ENCODE measurements at places on chromosomes 3 and 15.

GRCh38 chr3:39531066-39531465 is 63.6 kb downstream of the MOBP start:
- no peak for DNase-seq

- DNase-seq: no peak
Measured at GRCh38 chr15:101193120-101193644, 58.7 kb downstream of the CHSY1 start.

DNA sequence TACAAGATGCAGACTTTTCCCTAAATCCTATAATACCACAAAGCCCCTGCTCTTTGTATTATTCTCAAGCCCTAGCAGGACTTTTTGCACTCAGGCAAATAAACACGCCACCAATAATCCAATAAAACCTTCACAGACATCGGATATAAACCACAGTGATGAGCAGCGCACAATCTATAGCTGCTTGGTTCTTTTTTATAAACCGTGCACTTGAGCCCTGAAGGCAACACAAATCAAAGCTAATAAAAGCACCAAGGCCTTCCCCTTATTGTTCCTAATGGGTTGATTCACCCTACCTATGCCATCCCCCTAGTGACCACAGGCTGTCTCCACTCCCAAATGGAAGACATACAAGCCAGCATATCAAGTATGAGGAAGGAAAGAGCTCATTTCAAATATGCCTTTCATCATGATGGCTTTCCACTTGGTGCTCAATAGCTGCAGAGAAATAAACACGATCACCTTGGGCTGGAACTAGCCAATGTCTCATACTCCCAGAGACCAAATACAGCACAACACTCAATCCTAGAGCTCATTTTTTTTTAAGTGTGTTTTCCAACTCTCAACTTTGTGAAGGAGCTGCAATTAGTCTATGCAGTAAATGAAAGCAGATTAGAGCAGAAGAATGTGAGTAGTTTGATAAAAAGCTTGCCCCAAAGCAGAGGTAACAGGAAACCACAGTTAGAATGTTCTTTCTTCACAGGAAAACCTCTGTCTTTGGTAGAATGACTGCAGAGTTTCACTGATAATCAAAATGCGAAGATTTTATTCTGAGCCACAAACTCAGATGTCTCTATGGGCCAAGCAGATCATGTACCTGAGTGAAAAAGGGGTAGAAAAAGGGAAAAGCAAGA is 573.9 kb downstream of the AGBL1 start:
- DNase-seq: no peak

DNA sequence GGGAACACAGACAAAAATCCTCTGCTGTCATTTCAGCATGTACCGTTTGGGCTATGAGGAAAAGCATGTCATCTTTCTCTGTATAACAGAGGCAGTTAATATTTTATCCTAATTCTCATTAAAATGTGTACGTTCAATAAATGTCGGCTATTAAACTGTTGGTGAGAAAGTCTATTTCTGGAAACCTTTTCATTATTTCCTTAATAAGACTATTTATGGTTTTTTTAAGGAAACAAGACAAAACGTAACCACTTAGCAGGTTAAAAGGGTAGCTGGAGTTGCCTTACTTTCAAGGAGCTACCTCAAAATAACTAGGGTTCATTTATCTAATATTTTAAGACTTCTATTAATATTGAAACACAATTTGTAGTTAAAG is 1.8 kb upstream of the STT3B start:
- no peak for DNase-seq

- peak; percentile 22 for DNase-seq
Measured at GRCh38 chr3:172913911-172914655, 163.6 kb downstream of the ECT2 start.

DNA sequence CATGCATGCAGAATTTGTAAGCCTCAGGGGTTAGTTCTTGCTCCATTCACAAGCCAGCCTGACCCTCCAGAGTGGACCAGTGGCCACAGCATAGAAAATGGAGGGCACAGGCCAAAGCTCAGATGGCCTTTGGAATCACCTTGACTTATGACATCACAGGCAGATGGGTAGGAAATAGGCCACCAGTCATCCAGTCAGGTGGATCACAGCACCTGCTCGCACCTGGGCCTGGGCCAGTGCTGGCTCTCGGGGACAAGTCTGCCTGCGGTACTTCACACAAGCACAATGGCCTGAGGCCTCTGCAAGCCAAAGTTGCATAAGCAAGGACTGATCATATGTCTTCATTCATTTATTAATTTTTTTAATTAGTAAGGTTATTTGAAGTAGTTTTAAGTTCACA is 39.3 kb downstream of the PPCDC start:
- DNase-seq: no peak

- DNase-seq: peak; percentile 69
Measured at GRCh38 chr3:72309661-72310418, 524.9 kb upstream of the PROK2 start.

DNA sequence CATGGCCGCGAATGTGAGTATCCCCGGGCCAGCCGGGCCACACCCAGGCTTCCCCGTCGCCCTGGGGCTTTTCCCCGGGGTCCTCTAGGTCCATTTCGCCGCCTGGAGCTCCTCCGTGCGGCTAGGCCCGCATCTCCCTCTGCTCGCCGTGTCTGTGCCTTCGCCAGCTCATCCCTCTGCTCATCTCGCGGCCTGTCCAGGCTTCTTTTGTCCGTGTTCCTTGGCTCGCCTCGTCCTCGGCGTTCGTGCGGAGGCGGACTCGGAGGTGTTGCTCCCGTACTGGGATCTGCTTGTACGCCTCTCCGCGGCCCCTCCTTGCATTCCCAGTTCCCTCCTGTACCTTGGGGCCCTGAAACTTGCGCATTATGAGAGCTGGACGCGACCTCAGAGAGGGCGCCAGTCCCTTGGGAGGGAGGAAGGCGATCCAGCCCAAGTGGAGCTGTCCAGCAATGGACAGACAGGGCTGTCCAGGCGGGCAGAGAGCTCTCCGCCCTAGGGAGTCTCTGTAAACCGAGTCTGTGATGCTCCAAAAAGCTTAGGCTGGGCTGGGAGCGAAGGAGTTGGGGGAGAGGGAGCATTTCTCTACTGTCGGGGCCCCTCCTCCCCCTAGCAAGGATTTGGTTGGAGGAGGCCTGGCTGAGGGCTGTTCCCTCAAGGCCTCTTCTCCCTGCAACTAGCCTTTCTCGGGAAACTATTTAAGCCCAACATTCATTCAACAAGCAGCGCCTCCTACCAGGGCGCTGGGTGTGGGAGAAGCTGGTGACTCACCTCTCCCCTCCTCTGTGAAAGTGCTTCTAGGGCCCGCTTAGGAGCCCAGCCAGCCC is 553 bp downstream of the TMEM43 start:
- DNase-seq: no peak

GRCh38 chr3:27542476-27542875 is 58.3 kb upstream of the SLC4A7 start:
- no peak for DNase-seq

DNA sequence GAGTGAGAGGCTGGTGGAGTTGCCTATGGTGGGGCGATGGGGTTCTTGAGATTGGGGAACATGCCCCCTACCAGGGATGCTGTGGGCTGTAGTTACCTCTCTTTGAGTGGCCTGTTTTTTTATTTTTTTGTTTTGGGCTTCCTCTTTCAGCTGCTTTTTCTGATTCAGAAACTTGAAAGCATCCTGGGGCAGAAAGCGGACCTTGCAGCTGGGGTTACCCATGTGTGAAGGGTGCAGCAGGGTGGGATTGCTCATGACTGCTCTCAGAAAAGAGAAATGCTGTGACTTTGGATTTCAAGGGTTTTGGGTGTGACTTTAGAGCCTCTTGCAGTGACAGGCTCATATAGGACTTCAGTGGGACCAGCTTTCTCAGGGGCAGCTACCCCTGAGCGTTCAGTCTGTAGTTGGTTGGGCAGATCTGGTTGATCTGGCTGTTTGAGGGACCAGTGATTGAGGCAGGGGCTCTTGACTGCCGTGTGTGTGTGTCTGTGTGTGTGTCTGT is 1.8 kb downstream of the LIMD1 start:
- no peak for DNase-seq

- DNase-seq: no peak
Measured at GRCh38 chr15:52258461-52258860, 37.1 kb downstream of the MYO5C start.

DNA sequence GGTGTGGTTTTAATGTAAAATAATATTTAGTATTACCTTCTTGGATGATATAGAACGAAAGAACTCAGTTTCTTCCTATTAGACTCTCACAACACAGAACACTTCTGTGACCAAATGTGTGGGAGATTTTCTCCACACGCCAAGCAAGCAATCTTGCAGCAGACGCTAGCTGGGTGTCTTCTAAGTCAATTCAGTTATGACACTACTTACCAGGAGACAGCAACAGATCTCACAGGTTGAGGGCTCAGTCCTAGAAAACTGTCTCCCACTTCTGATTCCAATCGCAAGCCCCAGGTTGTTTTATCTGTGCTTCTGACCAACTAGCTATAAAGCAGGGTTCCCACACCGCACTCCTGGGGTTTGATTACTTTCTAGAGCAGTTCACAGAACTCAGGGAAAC is 41.2 kb downstream of the HERC1 start:
- DNase-seq: no peak
